ENCODE measurements at places on chromosomes 13 and 19. TPM values are rescaled to one million over a fixed set of nuclear protein-coding genes. Genes with fewer than 3 reads are reported as not detected.

Gene MISP
- total RNA-seq, result not detected

Gene FBXO27
- not detected for total RNA-seq

Gene CYP4F12
- not detected for total RNA-seq

Gene KLK2
- not detected for total RNA-seq

Gene MYH14
- total RNA-seq, result 0.39 TPM

Gene SIPA1L3
- total RNA-seq, result 10.5 TPM

Gene APOC4
- total RNA-seq, result not detected

Gene NDUFA7
- 48.3 TPM for total RNA-seq

Gene COMP
- 1.1 TPM for total RNA-seq

Gene ZNF77
- 12.0 TPM for total RNA-seq

Gene CCL25
- not detected for total RNA-seq

Gene OSCAR
- total RNA-seq, result not detected

Gene NLRP4
- not detected for total RNA-seq

Gene DCT
- not detected for total RNA-seq

Gene NFILZ
- not detected for total RNA-seq

Gene ZNF155
- total RNA-seq, result 6.0 TPM

Gene C19orf73
- total RNA-seq, result 5.3 TPM

GRCh38 chr13:20566468-20566897, 474 bp upstream of the IFT88 start:
- peak; percentile 78 for DNase-seq

DNA sequence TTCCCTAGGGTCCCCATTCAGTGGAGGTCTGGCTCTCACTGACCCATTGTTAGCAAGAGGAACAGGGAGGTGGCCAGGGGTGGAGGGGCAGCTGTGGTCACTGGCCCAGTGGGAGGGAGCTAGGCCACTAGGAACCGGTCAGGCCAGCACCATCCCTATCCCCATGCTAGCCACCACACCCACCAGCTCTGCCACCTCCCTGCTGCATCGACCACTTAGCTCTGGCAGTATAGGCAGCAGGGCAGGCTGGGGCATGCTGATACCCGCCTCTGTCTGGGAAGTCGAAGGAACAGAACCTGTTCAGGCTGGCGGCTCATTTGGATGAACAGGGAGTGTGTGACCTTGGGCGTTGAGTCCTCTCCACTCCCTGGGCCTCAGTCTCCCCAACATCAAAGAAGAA, 4.7 kb downstream of the PPP1R13L start:
- DNase-seq, result no peak

GRCh38 chr19:11138601-11139300, 16.8 kb downstream of the SPC24 start:
- peak; percentile 92 for DNase-seq

GRCh38 chr13:36666477-36667229, 7.2 kb upstream of the SERTM1 start:
- DNase-seq, result no peak

DNA sequence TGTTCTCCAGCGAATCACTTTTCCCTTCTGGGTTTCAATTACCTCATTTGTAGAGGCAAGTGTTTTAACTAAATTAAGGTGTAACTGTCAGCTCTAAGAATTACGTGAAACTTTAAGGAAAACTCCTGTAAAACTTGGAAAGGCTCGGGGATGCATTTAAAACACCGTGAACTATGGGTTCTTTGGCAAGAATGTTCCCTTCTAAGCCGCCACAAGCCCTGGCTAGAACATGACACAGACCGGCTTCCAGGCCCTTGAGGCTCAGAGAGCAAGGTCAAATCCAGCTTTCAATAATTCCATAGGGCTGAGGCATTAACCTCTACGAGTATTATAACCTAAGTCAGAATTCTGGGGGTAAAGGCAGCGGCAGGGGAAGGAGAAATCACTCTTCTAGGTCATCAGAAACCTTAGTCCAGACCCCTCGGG, 685 bp downstream of the VWA8 start:
- peak; percentile 18 for DNase-seq

DNA sequence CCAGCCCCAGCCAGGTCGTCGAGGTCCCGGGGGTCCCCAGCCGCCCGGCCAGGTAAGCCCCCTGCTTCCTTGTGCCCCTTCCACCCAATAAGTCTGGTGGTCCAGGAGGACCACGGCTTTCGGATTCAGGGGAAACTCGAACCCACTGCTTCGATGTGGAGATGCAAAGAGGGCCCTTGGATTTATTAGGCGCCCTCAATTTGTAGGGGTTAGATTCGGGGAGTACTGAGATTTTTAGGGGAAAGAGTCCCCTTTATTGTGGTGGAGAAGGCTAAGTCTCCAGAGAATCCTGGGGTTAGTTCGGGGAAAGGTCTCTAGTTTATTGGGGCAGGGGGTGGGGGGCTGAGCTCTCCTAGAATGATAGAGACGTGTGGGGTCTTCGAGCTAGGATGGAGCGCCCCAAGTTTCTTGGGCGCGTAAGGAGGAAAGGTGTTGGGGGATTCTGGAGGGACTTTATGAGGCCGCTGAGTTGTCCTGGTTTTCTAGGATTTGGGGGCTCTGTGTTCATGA, 3.8 kb upstream of the LTBP4 start:
- DNase-seq, result no peak

- DNase-seq, result peak; percentile 92
These were observed 5.6 kb downstream of the BCL3 start for GRCh38 chr19:44753932-44754749.

DNA sequence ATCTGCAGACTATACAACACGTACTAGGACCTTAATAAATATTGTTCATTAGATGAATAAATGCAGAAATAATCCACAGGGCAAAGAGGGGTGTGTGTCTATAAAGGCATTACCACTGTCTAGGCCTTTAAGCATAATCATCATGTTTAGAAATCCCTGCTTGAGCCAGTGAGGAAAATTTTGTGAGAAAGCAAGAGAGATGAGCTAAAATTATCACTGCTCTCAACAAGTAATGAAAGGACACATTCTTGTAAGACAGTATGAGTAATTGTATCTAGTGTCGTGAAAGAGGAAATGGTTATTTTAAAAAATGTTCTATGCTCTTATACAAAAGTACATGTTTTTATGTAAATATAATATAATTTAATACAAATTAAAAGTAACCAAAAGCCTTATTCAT, 1699.4 kb downstream of the PCDH9 start:
- DNase-seq, result peak; percentile 8

DNA sequence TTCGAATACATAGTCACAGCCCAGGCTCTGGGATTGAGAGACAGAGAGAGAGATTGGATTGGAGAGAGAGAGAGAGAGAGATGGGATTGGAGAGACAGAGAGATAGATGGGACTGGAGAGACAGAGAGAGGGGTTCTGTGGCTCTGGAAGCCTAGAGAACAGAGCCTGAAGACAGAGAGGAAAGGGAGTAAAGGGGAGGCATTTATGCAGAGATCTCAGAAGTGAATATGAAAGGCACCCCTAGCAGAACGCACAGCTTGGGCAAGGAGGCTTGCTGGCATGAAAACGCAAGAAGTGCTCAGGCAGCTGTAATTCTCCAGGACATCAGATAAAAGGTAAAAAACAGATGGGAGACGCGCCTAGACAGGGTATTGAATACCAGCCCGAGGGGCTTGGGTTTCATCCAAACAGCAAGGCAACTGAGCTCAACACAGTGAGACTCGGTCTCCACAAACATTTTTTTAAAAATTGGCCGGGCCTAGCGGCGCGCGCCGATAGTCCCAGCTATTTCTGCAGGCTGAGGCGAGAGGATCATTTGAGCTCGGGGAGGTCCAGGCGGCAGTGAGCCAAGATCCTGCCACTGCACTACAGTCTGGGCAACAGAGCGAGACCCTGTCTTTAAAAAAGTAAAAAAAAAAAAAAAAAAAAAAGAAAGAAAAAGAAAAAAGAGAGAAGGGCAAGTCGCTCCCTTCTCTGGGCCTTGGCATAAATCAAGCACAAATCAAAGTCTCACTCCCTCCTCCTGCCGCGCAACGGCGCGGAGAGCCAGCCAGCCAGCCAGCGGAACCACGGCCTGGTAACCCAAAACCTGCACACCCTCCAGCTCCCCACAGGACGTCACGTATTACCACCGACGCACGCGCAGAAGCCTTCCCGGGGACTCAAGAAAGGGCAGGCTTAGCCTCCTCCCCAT, 774 bp upstream of the PPP2R1A start:
- DNase-seq, result peak; percentile 84

DNA sequence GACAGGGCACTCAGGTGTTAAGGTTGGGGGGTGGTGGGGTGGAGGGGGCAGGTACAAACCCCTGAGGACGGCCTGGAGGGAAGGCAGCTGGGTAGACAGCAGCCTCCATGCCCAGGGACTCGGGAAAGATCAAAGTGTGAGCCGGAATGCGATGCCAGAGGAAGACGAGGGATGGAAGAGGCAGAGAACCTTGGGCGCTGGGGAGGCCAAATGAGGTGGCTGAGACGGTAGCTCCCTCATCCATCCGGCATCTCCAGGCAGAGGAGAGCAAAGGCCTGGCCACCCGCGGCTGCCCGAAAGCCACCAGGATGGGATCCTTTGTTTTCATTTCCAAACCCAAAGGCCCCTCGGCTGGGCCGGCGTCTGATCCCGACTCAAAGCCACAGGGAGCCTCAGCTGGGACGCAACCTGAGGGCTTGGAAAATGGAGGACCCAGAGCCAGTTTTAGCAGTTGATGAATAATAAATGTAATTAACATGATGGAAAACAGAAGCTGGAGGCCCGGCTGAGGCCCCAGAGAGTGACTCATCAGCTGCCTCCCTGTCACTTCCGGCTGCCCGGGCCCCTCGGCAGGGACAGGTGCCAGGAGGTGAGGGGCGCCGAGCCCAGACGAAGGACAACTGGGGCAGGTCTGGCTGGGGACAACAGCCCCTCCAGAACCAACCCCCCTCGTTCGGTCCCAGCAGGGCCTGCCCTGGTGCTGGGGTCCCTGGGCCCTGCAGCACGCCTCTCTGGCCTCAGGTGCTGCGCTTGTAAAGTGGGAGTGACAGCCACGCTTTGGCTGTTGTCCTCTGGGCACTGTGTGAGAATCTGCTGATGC, 61.6 kb downstream of the CEBPG start:
- peak; percentile 29 for DNase-seq

DNA sequence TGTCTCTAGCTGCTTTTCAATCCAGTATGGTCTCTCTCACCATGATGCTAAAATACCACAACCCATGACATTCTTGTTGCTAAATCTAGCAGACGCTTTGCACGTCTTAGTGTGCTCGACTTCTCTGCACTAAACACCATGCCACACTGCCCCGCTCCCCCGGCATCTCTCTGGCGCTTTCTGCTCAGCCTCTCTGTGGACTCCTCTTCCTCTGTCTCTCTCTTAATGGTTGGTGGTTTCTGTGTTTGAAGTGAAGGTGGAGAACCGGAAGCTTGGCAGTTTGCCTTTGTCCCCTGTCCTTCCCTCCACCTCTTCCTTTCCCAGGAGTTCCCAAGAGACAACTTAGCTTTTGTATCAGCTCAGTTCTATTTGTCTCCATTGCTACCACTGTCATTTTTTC, 8.8 kb downstream of the ERCC5 start:
- no peak for DNase-seq

DNA sequence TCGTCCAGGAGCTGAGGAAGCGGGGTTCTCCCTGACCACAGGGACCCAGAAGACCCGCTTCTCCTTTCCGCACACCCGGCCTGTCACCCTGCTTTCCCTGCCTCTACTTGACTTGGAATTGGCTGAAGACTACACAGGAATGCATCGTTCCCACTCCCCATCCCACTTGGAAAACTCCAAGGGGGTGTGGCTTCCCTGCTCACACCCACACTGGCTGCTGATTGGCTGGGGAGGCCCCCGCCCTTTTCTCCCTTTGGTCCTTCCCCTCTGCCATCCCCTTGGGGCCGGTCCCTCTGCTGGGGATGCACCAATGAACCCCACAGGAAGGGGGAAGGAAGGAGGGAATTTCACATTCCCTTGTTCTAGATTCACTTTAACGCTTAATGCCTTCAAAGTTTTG, 18.9 kb downstream of the VASP start:
- DNase-seq, result peak; percentile 81

DNA sequence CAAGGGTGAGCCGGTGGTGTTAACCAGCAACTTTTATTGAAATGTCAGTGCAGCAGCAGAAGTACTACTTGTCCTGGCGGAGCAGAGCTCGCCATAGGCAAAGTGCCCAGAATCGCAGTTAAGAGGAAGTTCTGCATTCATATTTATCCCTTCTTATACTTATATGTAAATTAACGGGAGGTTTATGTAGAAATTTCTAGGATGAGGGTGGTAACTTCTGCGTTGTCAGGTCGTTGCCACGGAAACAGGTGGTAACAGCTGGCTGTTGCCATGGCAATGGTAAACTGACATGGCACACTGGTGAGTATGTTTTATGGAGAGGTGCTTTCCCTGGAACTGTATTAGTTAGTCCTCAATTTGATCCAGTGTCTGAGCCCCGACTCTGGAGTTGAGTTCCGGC, 2494.9 kb upstream of the PCDH20 start:
- peak; percentile 30 for DNase-seq

DNA sequence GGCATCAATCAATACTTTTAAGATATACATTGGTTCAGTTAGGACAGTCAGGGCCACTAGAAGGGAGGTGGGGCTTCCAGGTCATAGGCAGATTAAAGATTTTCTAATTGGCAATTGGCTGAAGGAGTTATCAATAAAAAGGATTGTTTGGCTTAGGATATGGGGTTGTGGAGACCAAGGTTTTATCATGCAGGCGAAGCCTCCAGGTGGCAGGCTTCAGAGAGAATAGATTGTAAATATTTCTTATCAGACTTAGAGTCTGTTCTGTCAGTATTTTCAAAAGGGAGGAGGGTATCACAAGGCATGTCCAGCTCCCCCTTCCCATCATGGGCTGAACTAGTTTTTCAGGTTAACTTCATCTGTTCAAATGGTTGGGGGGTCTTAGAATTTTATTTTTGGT, 77.4 kb upstream of the FARP1 start:
- no peak for DNase-seq

DNA sequence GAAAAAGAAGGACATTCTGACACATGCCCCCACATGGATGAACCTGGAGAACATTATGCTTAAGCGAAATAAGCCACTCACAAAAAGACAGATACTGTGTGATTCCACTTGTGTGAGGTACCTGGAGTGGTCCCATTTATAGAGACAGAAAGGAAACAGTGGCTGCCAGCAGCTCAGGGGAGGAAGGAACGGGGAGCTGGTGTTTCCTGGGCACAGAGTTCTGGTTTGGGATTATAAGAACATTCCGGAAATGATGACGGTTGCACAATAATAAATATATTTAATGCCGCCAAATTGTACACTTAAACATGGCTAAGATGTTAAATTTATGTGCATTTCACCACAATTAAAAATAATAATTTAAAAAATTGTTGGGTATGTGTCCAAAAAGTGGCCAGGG, 33.0 kb downstream of the SERP2 start:
- no peak for DNase-seq

DNA sequence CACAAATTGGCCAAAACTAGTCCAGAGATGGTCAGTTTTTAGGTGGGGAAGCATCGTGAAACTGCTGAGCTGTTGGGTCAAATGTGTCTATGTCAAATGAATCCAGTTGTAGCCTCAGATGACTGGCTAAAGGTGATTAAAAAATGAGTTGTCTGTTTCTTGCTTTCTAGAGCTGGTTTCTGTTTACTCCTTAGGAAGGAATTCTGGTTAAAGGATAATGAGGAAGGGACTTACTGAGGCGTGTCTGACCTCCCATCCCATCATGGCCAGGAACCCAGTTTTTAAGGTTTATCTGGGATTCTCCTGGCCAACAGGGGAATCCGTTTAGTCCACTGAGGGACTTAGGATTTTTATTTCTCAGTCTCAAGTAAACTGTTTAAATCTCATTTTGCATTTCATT, 256.5 kb downstream of the UQCRFS1 start:
- no peak for DNase-seq

- DNase-seq, result no peak
These were observed 15.1 kb downstream of the DEDD2 start for GRCh38 chr19:42202290-42202880.

- no peak for DNase-seq
These were observed 175.7 kb downstream of the KDM4B start for GRCh38 chr19:5144545-5145179.

GRCh38 chr19:13492128-13492527, 14.2 kb downstream of the CACNA1A start:
- DNase-seq, result no peak
